Prostate gland (tissue), 2 donors: ENCODE measurements at places on chromosomes 7 and 10.
A peak's percentile ranks its signal among the peaks of the same experiment; 100 is the strongest.

GRCh38 chr10:80413271-80413996, 5.1 kb downstream of the PRXL2A start:
- DNase-seq = peak; percentile 47

GRCh38 chr7:85381212-85381611, 194.4 kb upstream of the SEMA3D start:
- no peak for DNase-seq

DNA sequence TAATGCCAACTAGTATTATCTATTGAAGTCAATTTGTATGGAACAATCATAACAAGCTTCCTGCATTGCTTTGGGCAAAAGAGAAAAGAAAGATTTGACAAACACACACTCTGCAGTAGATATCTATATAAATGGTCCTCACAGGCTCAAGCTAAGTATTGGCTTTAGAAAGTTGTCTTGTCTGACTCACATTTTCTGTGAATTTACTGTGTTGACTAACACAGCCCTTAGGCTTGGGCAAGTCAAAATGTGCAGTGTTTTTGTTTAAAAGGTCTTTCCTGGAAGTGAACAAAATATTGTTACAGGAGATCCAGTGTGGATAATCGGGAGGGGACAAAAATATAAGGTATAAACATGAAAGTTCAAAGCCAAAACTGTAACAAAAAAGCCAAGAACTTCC, 194.4 kb downstream of the RELN start:
- no peak for DNase-seq

GRCh38 chr7:151717415-151717814, 159.5 kb downstream of the PRKAG2 start:
- DNase-seq = no peak

GRCh38 chr10:29798921-29799690, 164.3 kb upstream of the SVIL start:
- no peak for DNase-seq
